Fibroblast of skin of right quadriceps (primary cell): ENCODE measurements at places on chromosomes 7 and 10.
A peak's percentile ranks its signal among the peaks of the same experiment; 100 is the strongest.

GRCh38 chr7:108600399-108600798 lies 30.7 kb downstream of the DNAJB9 start:
- no peak for DNase-seq

DNA sequence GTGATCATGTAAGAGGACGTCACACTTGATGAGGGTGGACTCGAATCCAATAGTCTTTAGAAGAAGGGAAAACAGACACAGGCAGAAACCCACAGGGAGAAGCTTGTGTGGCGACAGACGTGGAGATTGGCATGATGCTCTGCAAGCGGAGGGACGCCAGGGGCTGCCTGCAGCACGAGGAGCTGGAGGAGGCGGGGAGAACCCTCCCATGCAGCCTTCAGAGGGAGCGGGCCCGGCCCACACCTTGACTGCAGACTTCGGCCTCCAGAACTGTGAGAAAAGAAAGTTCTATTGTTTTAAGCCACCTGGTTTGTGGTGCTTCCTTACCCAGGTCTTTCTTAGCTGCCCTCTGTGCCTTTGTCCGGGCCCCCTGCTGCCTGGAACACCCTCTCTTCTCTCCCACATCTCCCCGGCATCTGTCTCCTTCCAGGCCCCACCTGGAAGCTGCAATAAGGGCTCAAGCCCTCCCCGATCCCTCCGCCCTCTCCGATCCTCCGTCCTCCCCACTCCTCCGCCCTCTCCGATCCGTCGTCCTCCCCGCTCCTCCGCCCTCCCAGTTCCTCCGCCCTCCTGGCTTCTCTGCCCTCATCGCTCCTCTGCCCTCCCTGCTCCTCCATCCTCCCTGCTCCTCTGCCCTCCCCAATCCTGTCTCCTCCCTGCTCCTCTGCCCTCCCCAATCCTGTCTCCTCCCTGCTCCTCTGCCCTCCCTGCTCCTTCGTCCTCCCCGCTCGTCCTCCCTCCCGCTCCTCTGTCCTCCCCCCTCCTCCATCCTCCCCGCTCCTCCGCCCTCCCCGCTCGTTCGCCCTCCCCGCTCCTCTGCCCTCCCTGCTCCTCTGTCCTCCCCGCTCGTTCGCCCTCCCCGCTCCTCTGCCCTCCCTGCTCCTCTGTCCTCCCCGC lies 17.4 kb upstream of the PRKAG2 start:
- DNase-seq, result no peak

GRCh38 chr7:149293946-149294633 lies 32.1 kb downstream of the ZNF783 start:
- DNase-seq, result no peak

- no peak for DNase-seq
Measured at GRCh38 chr7:28658381-28658780, 246.1 kb downstream of the CREB5 start.

DNA sequence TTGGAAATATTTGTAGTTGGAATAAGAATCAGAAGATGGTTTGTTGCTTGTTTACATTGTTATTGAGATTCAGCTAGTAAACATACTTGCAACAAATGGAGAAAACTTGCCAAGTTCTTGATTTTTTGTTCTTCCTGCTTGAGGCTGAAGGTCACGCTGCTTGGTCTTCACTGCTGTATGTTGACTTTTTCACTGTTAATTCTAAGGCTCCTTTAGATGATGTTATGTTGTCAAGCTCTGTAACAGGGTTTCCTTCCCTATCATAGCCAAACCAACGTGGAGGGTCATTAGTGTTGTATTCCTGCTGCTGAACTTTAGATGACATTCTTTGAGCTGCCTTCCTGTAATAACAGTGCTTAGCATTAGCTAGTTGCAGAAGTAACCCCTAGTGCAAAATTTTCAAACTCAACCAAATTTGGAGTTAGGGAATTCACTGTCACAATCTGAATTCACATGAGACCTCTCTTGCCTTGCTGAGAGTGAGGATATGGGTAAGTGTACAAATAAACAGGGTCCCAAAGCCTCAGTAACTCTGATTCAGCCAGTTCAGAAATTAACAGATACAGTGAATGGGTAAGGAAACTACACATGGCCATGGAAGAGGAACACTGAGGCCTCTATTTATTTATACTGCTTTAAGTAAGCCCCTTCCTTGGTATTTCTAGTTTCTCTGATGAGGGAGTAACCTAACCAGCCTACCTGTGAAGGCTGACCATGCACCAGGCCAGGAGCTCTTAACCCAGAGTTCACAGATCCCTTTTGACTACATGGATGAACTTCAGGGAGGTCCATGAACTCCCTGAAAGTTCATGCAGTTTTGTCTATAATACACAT lies 64.6 kb downstream of the FAM185A start:
- no peak for DNase-seq

- DNase-seq, result no peak
Measured at GRCh38 chr7:158657189-158657746, 47.3 kb downstream of the NCAPG2 start.

- DNase-seq, result no peak
Measured at GRCh38 chr10:121633056-121633455, 34.8 kb upstream of the FGFR2 start.

GRCh38 chr10:17622061-17622460 lies 4.9 kb upstream of the HACD1 start:
- DNase-seq, result peak; percentile 36

- no peak for DNase-seq
Measured at GRCh38 chr7:96248405-96248804, 73.5 kb downstream of the SLC25A13 start.

DNA sequence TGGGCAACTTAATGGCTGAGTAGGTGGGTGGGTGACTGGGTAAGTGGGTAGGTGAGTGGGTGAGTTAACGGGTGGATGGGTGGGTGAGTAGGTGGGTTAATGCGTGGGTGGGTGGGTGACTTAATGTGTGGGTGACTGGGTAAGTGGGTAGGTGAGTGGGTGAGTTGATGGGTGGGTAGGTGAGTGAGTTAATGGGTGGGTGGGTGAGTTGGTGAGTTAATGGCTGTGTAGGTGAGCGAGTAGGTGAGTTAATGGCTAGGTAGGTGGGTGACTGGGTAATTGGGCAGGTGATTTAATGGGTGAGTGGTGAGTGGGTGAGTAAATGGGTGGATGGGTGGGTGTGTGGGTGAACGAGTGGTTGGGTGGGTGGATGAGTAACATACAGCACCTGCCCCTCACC lies 243.0 kb upstream of the MGMT start:
- DNase-seq, result no peak

DNA sequence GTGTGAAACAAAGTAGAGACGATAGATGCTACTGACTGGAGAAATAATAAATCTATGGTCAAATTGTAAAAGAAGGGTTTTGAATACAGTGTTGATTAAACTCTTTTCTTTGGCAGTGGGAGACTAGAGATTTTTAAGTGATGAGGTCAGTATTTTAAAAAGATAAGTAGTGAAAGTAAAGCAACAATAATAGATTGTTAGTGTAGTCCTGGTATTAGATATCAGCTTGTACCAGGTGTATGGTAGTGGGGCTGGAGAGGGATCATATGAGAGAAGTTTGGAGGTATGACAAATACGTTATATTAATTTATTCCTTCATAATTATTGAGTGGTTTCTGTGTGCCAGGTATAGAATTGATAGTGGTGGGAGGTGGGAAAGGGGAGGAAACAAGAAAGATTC lies 25.2 kb downstream of the PHTF2 start:
- no peak for DNase-seq

DNA sequence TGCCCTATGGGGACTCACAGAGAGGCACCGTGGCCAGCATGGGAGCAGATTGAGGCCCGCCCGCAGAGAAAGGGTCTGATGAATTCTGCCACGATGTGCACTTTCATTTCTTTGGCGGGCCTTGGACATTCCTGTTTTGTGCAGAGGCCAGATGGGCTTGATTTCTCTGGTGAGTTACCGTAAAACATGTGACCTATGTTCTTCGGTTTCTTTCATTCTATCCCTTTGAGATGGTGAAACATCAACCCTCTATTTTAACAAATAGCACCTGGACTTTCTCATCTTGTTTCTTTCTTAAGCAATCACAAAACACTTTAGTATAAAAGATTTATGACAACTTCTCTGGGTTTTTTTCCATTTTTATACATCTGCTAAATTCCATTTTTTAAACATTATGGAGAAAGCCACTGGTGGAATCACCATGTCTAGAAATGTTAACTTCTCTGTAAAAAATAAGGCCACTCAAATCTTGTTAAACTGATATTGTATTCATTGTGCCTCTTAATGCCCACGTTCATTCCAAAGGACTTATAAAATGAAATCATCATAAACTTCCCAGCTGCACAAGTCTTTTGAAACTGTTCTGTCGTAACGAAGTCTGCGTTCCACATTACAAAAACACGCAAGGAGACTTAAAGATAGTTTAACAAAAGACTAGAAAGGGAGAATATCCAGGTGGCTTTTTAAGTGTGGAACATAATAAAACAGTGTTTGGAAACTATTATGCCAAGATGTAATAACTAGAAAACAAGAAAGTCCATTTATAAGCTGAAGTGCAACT lies 21.4 kb upstream of the ODAD2 start:
- DNase-seq, result peak; percentile 52

DNA sequence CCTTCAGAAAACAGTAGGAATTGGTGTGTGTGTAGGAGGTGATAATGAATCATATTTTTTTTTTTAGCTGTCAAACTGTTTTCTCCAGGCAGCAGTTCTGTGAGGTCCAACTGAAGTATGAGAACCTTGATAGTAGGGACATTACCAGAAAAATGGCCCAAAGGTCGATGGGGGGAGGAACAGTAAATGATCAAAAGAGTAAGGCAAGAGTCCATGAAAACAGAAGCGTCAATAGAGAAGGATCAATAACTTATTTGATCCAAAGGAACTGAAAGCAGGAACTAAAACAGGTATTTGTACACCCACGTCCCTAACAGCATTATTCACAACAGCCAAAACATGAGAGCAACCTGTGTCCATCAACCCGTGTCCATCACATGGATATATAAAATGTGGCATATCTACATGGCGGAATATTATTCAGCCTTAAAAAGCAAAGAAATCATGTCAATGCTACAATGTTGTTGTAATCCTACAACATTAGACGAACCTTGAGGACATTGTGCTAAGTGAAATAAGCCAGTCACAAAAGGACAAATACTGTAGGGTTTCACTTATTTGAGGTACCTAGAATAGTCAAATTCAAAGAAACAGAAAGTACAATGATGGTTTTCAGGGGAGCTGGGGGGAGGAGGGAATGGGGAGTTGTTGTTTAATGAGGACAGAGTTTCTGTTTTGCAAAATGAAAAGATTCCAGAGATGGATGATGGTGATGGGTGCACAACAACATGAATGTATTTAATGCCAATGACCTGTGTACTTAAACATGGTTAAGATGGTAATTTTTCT lies 214.0 kb upstream of the KLF14 start:
- no peak for DNase-seq

- no peak for DNase-seq
Measured at GRCh38 chr10:114363745-114364454, 40.4 kb downstream of the AFAP1L2 start.

GRCh38 chr7:138880881-138881578 lies 83.0 kb upstream of the ATP6V0A4 start:
- DNase-seq, result no peak

- DNase-seq, result no peak
Measured at GRCh38 chr7:66176914-66177313, 28.2 kb upstream of the TPST1 start.

- no peak for DNase-seq
Measured at GRCh38 chr7:24341691-24342413, 57.9 kb downstream of the NPY start.

- no peak for DNase-seq
Measured at GRCh38 chr7:22066522-22066921, 120.8 kb upstream of the CDCA7L start.

- no peak for DNase-seq
Measured at GRCh38 chr10:4939224-4940072, 23.8 kb upstream of the AKR1C1 start.

- peak; percentile 25 for DNase-seq
Measured at GRCh38 chr7:83579740-83580139, 69.2 kb downstream of the SEMA3E start.

GRCh38 chr7:36986511-36986933 lies 262.2 kb upstream of the AOAH start:
- DNase-seq, result peak; percentile 22

- no peak for DNase-seq
Measured at GRCh38 chr7:131508754-131509486, 47.5 kb downstream of the PODXL start.

DNA sequence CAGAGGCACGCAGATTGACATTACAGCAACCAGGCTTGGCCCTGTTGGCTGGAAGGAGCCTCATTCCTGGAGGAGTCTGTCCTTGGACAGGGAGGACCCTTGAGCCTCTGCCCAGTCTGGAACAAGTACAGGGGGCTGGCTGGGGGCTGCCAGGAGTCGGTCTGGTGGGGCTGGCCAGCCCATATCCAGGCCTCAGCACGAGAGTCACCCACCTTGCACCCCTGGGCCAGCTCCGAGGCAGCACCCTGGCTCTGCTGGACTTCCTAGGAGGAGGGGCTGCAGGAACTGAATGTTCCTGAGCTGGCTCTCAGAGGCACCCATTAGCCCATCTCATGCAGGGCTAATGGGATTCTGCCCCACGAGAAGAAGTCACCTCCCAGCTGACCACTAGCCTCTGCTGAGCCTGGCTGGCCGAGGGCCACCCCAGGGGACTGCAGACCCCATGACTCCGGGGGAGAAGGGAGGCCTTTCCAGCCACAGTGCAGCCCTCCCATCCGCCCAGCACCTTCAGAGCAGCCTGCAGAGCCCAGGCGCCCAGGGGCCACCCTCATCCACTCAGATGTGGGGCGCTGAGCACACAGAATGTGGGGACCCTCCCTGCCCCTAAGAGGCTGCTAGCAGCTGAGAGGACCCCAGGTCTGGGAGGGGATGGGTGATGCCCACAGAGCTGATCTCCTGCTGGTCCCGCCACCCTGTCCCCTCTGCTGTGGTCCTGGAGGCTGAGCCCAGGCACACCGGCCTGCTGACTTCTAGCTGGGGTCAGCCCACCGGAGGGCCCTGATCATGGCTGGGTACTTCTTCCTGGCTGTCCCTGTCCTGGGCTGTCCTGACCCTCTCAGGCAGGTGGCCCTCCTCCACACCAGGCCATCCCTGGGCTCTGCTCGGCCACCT lies 14.8 kb upstream of the INPP5A start:
- DNase-seq, result no peak

DNA sequence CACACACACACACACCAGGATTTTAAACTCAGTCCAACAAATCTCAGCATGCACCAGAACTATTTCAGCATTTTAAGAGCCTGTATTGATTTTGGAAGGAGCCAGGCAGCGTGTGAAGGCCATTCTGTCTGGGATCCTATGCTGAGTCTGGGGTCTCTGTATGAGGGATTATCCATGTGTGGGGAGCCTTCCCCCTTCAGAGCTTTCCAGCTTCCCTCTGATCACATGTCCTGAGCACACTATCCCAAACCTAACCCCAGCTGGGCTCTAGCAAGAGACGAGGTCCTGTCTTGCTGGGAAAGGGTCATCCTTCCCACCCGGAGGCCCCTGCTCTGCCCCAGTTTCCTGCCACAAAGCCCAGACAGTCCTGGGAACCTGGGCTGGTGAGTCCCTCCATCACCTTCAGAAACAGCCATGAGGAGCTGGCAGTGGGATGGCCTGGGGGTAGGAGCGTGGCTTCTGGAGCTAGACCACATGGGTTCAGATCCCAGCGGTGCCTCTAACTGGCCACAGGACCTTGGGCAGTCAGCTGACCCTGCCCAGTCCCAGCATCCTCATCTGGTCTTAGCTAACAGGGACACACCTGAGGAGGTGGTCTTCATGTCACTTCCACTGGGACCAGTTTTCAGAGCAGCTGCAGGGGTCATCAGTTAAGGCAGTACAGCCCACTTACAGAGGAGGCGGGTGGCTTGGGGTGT lies 79.6 kb upstream of the RET start:
- DNase-seq, result no peak

- no peak for DNase-seq
Measured at GRCh38 chr7:33099154-33099940, 9.9 kb downstream of the RP9 start.

GRCh38 chr7:24777806-24778205 lies 20.5 kb upstream of the GSDME start:
- no peak for DNase-seq
